Activated CD8-positive, alpha-beta T cell treated with anti-CD3 and anti-CD28 coated beads, Interleukin-2, amount 10 ng/mL, durations not matched to agents 7 days and 5 days (primary cell): ENCODE measurements at places on chromosomes 2 and 18.
A peak's percentile ranks its signal among the peaks of the same experiment; 100 is the strongest.

DNA sequence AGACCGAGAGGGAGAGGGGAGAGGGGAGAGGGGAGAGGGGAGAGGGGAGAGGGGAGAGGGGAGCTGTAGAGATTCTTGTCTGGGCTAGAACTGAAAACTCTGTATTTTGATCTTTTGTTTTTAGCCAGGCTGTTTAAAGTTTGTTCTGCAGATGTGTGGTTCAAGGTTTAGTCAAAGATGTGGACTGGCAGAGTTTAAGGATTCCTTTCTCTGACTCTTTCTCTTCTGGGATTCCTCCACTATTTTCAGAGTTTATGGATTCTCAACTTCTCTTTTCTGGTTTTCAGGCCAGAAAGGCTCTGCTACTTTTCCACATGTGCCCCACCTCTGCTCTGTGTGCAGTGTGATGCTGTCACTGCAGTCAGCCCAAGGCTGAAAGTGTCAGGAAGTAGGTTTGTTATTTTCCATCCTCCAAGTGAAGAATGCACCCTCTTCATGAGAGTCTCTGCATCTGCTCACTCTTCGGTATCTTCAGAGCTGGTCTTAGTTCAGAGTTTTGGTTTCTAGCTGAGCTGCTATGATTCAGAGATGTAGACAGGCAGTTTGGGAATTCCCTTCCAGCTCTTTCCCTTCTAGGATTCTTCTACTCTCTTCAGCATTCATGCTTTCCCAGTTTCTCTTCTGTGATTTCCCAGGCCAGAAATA lies 130.9 kb upstream of the SMAD7 start:
- H3K27ac ChIP-seq, result peak overlapping the region; percentile 17
- DNase-seq, result no peak
- H3K4me1 ChIP-seq, result peaks cover 29% of the 10 kb centered on the region
- no peaks in the 10 kb centered on the region for H3K27me3 ChIP-seq

DNA sequence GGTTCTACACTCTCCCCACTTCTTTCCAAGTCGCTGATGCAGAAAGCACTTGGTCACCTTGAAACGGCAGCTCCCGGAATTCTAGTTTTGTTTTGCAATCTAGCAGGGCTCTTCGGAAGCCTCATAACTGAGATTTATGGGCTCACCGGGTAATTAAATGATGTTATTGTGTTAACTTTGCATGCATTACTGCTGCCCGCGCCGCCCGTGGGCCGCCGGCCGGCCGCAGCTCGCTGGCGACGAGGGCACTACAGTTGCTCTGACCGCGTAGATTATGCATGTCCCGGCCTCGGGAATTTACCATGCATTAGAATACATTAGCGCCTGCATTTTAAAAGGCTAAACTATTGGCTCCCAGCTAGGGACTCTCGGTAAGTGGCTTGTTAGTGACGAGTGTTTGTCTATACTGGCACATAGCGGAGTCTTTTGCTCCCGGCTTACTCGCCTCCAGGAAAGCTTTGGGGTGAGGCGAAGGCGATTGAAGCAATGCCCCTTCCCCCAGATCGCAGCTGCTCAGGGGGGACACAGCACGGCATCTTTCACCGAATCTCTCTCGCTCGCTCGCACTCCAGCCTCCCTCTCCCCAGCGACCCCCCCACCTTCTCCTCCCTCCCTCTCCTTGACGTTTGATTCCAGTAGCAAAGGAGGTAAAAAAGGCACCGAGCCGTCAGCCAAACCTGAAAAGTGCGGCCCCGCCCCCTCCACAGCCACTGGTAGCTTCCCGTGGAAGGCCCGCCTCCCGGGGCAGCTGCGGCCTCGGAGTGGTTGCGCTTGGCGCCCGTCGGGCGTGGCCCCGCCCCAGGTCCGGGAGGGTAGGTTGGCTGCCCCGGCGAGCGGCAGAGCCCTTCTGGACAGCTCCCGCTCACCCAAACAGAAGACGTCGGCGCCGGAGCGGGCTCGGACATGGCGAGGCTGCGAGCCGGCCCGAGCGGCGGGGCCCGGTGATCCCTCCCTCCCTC lies at the start of gene ONECUT2:
Gene ONECUT2 (plus strand): TSS at position 839 of the 959 bp plus-strand sequence. CDS start 343 bp downstream, outside the sequence.
- H3K4me1 ChIP-seq, result peaks cover 30% of the 10 kb centered on the region
- H3K27ac ChIP-seq, result peak within 1 kb of the TSS; percentile 74
- peak; percentile 50 for DNase-seq
- H3K4me3 ChIP-seq, result peak within 1 kb of the TSS; percentile 63
- peaks cover 84% of the 10 kb centered on the region for H3K27me3 ChIP-seq

DNA sequence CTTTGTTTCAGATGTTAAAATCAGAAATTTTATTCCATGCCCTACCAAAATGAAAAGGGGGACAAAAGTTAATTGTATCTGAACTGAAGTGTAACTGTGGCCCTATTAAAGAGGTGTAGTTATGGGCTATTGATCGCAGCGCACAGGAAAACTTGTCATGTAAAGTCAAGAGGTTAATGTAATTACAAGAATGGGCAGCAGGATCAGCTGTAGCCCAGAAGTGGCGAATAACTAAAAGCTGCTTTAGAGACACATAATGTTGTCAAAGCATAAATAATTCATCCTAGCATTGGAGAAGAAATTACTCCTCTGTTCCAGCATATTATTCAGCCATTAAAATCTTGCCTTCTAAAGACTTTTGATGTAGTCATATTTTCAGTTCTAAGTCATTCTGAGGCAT lies 211.8 kb downstream of the EPHA4 start:
- no peak for DNase-seq
- H3K4me1 ChIP-seq, result no peaks in the 10 kb centered on the region
- no peaks in the 10 kb centered on the region for H3K27me3 ChIP-seq
- H3K36me3 ChIP-seq, result no peaks in the 10 kb centered on the region
- no peak overlapping the region for H3K4me3 ChIP-seq
- no peak overlapping the region for H3K27ac ChIP-seq

- no peak overlapping the region for H3K4me3 ChIP-seq
- H3K27ac ChIP-seq, result no peak overlapping the region
- DNase-seq, result no peak
- no peaks in the 10 kb centered on the region for H3K36me3 ChIP-seq
- H3K4me1 ChIP-seq, result no peaks in the 10 kb centered on the region
- peaks cover 2% of the 10 kb centered on the region for H3K27me3 ChIP-seq
Measured at GRCh38 chr2:2931318-2932075, 446.1 kb downstream of the EIPR1 start.
